NCI-H146 (cell line): ENCODE measurements at places on chromosomes 13 and 19.
A peak's percentile ranks its signal among the peaks of the same experiment; 100 is the strongest.

DNA sequence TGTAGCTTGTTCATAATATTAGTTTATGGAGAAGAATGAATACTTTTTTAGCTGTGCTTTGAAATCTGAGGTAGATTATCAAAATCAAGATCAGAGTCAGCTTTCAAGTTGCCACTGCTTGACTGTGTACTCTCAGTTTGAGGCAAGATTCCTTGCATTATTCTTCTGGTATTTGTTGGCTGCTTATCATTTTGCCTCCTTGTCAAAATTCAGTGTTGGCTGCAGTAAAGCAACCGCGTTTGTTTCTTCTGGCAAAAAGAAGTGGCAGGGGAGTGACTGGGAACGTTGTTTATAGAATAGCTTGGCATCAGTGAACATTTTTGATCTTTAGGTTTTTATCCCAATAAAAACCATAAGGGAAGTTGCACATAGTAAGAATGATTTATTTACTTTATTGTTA is 419.3 kb upstream of the GPC6 start:
- no peak for DNase-seq

GRCh38 chr13:107680115-107680514 is 535.2 kb downstream of the LIG4 start:
- DNase-seq, result no peak

GRCh38 chr19:54739587-54740497 is 1.5 kb downstream of the KIR2DL3 start:
- DNase-seq, result no peak

GRCh38 chr19:33408116-33408515 is 34.6 kb downstream of the CEBPG start:
- DNase-seq, result no peak

- no peak for DNase-seq
These were observed 5.7 kb downstream of the PEPD start for GRCh38 chr19:33515921-33516320.

- no peak for DNase-seq
These were observed 10.8 kb upstream of the HOMER3 start for GRCh38 chr19:18951721-18952281.

- DNase-seq, result no peak
These were observed 539.3 kb downstream of the SUCLA2 start for GRCh38 chr13:47461816-47462215.

DNA sequence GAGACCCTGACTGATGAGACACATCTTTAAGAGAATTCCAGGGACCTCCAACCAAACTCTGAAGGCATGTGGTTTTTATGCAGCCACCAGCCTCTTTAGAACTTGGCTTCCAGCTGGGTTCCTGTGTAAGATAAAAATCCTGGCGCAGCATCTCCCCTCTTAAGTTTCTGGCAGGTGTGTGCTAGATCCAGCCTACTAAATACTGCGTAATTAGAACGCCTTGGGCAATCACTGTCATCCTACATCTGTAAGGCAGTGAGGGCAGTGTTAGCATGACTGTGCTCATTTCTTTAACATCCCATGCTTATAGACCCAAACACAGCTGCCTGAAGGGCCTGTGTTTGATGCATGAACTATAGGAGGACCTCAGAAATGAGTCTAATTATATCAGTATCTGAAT is 173.5 kb upstream of the OBI1 start:
- DNase-seq, result peak; percentile 91

DNA sequence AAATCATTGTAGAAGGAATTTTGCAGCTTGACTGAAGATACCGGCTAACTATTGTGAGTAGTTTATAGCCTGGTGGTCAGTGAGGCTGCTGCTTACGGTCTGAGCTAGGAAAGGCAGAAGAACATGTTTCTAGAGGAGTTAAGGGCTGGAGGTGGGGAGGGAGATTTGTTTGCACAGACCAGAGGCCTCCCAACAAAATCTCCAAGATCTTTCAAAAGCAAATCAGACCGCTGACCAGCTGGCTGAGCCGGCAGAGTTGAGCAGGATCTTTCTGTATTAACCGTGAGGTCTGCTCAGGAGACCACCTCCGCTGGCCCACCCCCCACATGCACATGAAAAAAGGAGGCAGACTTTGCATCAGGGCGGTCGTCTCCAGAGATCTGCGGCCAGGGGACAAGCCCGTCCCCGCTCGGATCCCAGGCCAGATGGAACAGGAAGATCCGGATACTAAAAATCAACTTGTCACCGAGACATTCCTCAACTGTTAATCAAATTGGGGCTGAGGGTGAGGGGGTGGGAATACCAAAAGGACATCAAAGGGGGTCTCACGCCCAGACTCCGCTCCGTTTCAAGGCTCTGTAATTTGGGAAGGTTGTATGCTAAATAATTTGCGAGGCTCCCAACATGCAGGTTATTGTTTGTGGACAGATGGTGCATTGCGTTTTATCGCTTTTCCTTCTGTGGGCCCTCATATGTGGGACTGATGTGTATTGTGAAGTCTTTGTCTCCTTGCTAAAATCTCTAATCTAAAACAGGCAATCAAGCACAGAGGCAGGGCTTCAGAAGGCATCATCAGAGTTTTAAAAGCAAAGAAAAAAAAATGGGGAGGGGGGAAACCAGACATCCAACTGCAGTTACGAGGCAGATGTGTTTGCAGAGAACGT is 319.0 kb downstream of the ZNF536 start:
- DNase-seq, result no peak

- DNase-seq, result no peak
These were observed 6.7 kb downstream of the ZNF708 start for GRCh38 chr19:21322528-21322927.

GRCh38 chr19:48625891-48626327 is 6.6 kb downstream of the SPHK2 start:
- no peak for DNase-seq

GRCh38 chr19:41224632-41225031 is 5.6 kb downstream of the AXL start:
- DNase-seq, result no peak

- no peak for DNase-seq
These were observed 16.5 kb upstream of the NDUFS7 start for GRCh38 chr19:1366899-1367870.

DNA sequence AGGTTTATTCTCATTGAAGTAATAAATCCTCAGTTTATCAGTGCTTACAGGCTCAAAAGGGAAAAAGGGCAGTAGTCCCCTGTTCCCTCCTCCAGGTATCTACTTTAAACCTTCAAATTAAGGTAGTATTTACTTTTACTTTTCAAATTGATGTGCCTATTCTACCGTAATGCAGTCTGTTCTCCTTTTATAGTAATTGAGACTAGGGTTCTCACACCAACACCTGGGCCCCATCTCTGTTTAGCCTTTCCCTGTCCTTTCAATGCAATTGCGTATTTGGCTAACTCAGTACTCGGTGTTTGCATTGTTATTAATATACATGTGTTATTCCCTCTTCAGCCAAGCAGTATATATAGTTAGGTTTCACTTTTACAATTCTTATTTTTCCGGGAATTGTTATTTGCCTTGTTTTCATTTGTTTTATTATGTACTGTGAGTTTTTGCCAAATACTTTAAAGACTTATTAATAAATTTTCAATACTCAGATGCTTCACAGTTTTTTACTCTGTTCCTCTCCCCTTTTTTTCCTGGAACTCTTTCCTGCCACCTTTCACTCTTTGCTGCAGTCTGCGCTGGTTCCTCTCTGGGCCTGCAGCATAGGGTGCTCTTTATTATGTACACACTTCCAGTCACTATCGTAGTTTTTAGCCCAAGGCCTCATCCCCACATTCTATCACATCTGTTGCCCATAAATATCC is 30.3 kb downstream of the USPL1 start:
- no peak for DNase-seq

GRCh38 chr19:44430956-44431355 is 17.3 kb downstream of the ZNF229 start:
- DNase-seq, result no peak

DNA sequence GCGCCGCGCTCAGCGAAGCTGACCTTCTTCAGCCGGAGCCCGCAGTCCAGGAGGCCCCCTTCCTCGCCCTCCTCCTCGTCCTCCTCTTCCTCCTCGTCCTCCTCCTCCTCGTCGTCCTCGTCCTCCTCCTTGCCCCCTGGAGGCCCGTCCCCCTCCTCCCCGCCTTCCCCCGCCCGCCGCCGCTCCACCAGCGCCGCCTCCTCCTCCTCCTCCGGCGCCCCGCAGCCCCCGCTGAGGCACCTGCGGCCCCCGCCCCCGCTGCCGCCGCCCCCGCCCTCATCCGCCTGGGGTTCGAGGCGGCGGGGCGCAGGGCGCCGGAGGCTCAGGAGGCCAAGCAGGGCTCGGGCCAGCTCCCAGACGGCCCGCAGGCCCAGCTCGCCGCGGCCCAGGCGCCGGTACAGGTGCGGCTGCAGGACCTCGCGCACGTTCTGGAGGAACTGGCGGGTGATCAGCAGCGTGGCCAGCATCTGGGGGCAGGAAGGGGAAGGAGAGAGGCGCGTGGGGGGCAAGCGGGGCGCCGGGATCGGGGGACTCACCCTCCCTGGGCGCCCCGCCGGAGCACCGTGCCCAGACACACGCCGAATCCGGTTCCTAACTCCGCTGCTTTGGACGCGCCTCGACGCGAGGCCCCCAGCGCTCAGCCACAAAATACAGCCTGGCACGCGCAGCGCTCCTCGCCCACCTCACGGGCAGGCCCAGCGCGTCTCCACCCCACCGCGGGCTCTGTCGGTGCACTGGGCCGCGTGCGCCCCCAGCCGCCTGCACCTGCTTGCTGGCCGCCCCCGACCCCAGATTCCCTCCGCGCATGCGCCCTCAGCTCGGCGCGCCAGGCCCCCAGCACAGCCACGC is 5.9 kb downstream of the ANO8 start:
- peak; percentile 52 for DNase-seq

DNA sequence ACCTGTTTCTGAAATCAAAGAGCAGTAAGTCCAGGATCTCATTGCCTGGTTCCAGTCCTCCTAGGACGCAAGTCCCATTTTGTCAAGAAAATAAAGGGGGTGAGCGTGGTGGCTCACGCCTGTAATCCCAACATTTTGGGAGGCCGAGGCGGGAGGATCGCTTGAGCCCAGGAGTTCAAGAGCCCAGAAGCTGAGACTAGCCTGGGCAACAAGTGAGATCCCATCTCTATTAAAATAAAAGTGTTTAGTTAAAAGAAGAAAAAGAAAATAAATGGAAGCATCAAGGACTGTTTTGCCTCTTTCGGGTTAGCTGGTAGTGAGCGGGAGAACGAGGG is 344 bp upstream of the HAUS5 start:
- no peak for DNase-seq

- no peak for DNase-seq
These were observed 511.7 kb downstream of the SLITRK6 start for GRCh38 chr13:85287528-85287927.

DNA sequence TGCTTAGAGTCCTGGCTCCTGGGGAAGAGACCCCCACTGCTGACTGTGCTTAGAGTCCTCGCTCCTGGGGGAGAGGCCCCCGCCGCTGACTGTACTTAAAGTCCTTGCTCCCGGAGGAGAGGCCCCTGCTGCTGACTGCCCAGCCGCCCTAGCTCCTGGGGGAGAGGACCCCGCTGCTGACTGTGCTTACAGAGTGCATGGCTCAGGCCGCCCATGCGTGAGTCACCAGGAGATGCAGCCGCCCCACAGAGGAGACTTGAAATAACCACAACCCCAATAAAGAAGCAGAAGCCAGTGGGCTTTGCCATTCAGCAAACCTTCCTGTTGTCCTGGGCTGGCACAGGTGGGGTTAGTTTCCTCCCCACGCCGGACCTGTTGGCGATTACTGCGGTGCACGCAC is 79.2 kb upstream of the C13orf46 start:
- no peak for DNase-seq
